ENCODE measurements at places on chromosomes 1 and 21. TPM values are rescaled to one million over a fixed set of nuclear protein-coding genes. Genes with fewer than 3 reads are reported as not detected.

TP73 gene
- not detected for total RNA-seq

URB2 gene
- total RNA-seq, result 4.8 TPM

UBL4B gene
- 0.51 TPM for total RNA-seq

KRTAP11-1 gene
- total RNA-seq, result not detected

SDE2 gene
- total RNA-seq, result 7.1 TPM

Data from pericardium fibroblast (primary cell).